Caco-2 (cell line): ENCODE measurements at places on chromosomes 1 and 21. TPM values are rescaled to one million over a fixed set of nuclear protein-coding genes. Genes with fewer than 3 reads are reported as not detected.

DNA sequence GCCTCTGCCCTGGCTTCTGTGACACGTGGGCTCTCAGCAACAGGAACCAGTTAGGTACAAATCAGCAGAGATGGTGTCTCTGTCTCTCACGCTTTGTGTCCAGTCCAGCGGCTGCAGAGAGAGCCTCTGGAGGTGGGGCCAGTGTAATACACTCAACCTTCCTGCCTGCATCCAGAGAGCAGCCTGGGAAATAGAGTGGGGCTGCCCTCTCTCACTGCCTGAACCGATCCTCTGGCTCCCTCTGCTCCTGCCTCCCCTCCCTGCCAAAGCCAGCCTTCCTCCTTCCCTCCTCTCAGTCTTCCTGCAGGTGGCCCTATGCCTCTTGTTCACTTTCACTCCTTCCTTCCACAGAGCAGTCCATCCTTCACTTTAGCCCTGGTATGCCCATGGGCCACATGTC lies at the start of gene ZNF648:
Gene ZNF648, minus strand, starts transcription at position 119 of the 400 bp plus-strand sequence. CDS start 3,702 bp downstream, outside the sequence.
- DNase-seq = no peak

DNA sequence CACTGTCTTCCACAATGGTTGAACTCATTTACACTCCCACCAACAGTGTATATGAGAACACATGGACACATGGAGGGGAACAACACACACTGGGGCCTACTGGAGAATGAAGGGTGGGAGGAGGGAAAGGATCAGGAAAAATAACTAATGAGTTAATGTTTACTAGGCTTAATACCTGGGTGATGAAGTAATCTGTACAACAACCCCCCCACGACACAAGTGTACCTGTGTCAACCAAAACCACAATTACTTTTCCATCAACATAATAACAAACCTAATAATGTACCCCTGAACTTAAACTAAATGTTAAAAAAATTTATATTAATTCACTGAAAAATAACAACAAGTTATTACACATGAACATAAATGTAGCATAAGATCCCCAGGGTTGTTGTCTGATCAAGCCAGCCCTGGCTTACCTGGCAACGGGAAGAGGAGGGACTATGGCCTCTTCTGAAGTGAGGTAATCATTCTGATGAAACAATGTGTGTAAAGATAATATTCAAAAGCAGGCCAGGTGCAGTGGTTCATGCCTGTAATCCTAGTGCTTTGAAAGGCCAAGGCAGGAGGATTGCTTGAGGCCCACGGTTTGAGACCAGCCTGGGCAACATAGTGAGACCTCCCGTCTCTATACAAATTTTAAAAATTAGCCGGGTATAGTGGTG lies 40.8 kb upstream of the HEATR1 start:
- no peak for DNase-seq

DNA sequence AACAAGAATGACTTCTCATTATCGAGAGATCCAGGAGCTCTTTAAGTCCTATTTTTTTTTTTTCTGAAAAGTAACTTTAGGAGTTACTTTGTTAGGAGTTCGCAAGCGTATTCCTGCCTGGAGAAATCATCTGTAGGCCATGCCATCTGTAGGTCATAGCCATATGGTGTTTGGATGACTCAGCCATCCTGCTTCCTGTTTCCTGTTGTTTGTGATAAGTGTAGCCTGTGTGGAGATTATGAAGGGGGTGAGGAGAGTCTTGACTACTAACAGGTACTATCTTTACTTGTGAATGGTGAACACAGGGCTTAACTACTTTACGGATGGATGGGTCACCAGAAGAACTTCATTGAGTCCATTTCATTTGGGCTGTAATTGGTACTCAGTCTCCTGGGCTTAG lies 327.2 kb downstream of the PTPRU start:
- DNase-seq = no peak

DNA sequence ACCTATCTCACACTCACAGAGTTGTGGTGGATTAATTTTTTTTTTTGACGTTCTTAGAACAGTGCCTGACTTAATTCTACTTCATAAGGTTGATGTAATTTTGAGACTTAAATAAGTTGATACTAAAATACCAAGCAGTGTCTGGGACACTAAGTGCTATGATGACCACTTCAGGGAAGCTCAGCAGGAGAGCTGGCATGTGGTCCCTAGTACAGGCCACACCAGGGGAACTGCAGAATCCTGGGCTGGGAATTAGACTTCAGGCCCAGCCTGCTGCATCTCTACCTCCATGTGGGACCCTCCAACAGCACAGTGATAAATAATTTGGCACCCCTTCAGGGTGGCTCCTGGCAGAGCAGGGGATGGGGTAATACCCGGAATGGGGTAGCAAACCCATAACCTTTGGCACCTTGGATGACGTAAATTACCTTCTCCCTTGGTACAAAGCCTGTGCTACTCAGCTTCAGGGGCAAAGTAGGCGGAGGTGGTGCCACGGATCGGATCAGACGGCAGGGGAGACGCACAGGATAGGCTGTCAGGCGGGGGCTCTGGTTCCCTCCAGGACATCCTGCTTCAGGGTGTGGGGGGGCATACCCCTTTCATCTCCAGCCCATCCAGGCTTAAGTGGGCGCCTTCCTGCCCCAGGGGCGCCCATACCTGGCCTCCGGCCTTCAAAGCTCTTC lies 4.8 kb downstream of the MFSD2A start:
- no peak for DNase-seq

DNA sequence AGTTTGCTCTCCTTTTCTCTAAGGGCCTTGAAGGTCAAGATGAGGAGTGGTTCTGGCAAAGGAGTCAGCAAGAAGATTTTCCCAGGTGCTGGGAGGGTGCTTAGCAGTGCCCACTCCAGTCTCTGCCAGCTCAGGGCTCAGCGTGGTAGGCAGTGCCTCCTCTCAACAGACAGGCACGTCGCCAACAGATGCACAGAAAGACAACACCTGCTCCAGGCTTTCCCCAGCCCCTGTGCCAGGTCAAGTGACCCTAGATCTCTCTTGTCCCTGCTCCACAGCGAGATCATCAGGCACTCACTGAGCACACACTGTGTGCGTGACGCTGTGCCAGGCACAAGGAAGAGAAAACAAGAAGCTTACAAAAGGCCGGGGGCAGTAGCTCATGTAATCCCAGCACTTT lies 86.0 kb downstream of the CASZ1 start:
- no peak for DNase-seq

GRCh38 chr1:104702731-104703130 lies 953.0 kb downstream of the AMY1C start:
- no peak for DNase-seq

DNA sequence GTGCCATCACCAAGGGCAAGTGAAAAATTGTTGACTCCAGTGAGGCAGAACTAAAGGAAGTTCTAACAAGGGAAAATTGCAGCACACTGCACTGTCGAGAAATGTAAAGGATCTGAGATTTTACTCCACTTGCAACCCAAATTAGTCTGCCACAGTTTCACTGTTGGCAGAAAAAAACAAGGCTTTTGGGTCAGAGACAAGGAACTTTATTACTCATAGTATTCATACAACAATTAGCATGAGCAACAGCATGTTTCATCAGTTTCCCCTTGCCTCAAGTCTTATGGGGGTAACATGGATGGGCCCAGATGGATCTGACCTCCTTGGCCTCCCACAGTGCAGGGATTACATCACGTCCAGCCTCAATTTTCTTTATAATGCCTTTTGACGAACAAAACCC lies 125.3 kb downstream of the LTN1 start:
- no peak for DNase-seq

GRCh38 chr1:89261926-89262515 lies 10.6 kb downstream of the GBP5 start:
- DNase-seq = no peak

GRCh38 chr1:107842241-107842640 lies 122.7 kb downstream of the VAV3 start:
- no peak for DNase-seq

RGS13 gene
- total RNA-seq = not detected in 2 replicates

MSH4 gene
- 0.34 and 0.49 TPM in 2 replicates for total RNA-seq

G0S2 gene
- total RNA-seq = 40.4 and 45.7 TPM in 2 replicates

MMP23B gene
- 3.7 and 6.0 TPM in 2 replicates for total RNA-seq

PROX1 gene
- total RNA-seq = 17.6 and 24.5 TPM in 2 replicates

OR14K1 gene
- total RNA-seq = not detected in 2 replicates
